ENCODE measurements at places on chromosomes 7 and 10.

DNA sequence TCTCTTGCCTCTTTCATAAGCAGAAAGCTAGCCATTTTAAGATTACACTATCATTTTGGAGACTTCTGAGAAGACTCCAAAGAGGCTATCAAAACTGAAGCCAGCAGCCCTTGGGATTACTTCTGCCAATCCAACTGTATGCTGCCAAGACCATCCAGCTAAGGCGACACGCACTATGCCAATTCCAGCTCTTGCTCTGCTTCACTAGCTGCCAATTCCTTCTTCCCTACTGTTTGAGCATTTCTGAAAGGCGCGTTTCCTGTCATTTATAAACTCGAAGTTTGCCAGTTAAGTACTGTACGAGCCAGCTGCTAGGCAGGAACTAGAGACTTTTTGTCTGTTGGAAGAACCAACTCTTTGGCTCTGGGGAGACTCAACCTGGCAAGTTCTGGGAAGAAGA is 36.5 kb downstream of the MALSU1 start:
- H3K4me1 ChIP-seq, result peaks cover 4% of the 10 kb centered on the region
- H3K36me3 ChIP-seq, result no peaks in the 10 kb centered on the region

- no peaks in the 10 kb centered on the region for H3K4me1 ChIP-seq
- H3K4me3 ChIP-seq, result no peak overlapping the region
- DNase-seq, result no peak
- H3K27ac ChIP-seq, result no peak overlapping the region
These were observed 77.9 kb downstream of the ANK3 start for GRCh38 chr10:60311821-60312220.

GRCh38 chr7:98338441-98338840 is 57.0 kb downstream of the BRI3 start:
- H3K4me3 ChIP-seq, result no peak overlapping the region
- no peaks in the 10 kb centered on the region for H3K4me1 ChIP-seq
- peaks cover 8% of the 10 kb centered on the region for H3K36me3 ChIP-seq
- no peak overlapping the region for H3K27ac ChIP-seq
- DNase-seq, result no peak

GRCh38 chr7:45143616-45144015 is 14.0 kb upstream of the RAMP3 start:
- no peaks in the 10 kb centered on the region for H3K36me3 ChIP-seq
- H3K27me3 ChIP-seq, result peaks cover 2% of the 10 kb centered on the region
- no peak overlapping the region for H3K4me3 ChIP-seq
- no peak overlapping the region for H3K27ac ChIP-seq
- H3K4me1 ChIP-seq, result no peaks in the 10 kb centered on the region

- peaks cover 1% of the 10 kb centered on the region for H3K27me3 ChIP-seq
- DNase-seq, result no peak
- no peak overlapping the region for H3K27ac ChIP-seq
- H3K36me3 ChIP-seq, result peaks cover 5% of the 10 kb centered on the region
- no peak overlapping the region for H3K4me3 ChIP-seq
These were observed 11.5 kb downstream of the NPFFR1 start for GRCh38 chr10:70271996-70272924.

GRCh38 chr10:100014071-100014762 is 4.5 kb upstream of the DNMBP start:
- H3K4me1 ChIP-seq, result no peaks in the 10 kb centered on the region
- peaks cover 4% of the 10 kb centered on the region for H3K36me3 ChIP-seq
- H3K27me3 ChIP-seq, result peaks cover 4% of the 10 kb centered on the region
- no peak overlapping the region for H3K27ac ChIP-seq
- H3K4me3 ChIP-seq, result no peak overlapping the region

DNA sequence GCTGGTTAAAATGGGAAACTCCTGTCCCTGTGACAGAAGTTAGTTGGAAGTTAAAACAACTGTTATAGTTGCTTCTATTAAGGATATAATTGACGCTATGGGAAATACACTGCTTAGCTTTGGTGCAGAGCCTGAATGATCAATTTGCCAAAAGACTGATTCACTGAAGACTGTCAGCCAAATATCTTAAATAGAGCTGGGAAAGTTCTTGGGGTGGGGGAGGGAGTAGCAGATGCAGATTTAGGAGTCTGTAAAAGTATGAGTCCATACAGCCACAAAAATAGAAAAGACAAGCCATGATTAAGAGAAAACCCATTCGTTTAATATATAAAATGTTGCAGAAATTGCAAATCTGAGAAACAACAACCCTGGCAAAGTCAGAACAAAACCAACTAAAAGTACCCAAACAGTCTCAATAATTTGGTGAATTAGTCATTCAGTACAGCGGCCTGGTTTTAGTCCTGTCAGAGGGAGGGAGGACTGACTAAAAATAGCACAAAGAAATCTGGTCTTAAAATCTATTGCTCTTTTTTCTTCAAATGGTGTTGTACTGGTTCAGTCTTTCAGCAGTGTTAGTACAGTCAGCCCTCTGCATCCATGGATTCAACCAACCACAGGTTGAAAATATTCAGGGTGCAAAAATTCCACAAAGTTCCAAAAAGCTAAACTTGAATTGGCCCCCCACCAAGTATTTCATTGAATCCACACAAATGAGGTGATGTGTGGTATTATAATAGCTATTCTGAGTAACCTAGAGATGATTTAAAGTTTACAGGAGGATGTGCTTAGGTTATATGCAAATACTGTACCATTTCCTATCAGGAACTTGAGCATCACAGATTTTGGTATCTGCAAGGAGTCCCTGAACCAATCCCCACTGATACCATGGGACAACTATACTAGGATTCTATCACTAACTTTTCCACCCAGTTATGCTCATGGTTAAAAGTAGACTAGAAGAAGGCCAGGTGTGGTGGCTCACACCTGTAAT is 30.0 kb downstream of the STK17A start:
- H3K4me1 ChIP-seq, result peaks cover 13% of the 10 kb centered on the region
- H3K36me3 ChIP-seq, result peaks cover 14% of the 10 kb centered on the region
- no peak overlapping the region for H3K4me3 ChIP-seq
- no peak overlapping the region for H3K27ac ChIP-seq

DNA sequence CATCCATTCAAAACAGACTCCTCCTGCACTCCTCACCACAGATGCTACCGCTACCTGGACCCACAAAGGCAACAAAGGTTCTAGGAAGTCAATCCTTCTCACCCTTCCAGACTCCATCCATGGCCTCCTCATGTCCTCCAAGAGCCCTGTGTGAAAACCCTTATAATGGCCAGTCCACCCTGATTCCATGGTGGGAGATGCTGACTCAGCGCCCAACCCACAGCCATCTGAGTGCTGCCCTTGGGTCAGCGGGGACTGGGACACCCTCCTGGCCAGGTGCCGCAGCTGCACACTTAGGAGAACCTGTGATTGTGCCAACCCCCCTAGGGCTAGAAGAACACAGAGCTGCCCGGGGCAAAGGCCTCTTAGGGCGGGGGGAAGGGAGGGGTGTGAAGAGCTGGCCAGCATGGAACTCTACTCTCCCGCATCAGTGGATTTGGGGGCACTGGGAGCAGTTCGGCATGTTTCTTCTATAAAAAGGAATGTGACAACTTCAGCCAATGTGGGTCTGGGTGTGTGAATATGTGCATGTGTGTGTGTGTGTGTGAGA is 25.4 kb downstream of the TMEM273 start:
- H3K36me3 ChIP-seq, result peaks cover 5% of the 10 kb centered on the region
- DNase-seq, result no peak
- peaks cover 3% of the 10 kb centered on the region for H3K27me3 ChIP-seq
- H3K27ac ChIP-seq, result peak overlapping the region; percentile 15
- H3K4me1 ChIP-seq, result peaks cover 9% of the 10 kb centered on the region

- peaks cover 4% of the 10 kb centered on the region for H3K4me1 ChIP-seq
- H3K36me3 ChIP-seq, result no peaks in the 10 kb centered on the region
- H3K4me3 ChIP-seq, result no peak overlapping the region
- H3K27ac ChIP-seq, result no peak overlapping the region
- peaks cover 2% of the 10 kb centered on the region for H3K27me3 ChIP-seq
- DNase-seq, result no peak
These were observed 339.2 kb downstream of the LRMDA start for GRCh38 chr10:75770626-75771081.

DNA sequence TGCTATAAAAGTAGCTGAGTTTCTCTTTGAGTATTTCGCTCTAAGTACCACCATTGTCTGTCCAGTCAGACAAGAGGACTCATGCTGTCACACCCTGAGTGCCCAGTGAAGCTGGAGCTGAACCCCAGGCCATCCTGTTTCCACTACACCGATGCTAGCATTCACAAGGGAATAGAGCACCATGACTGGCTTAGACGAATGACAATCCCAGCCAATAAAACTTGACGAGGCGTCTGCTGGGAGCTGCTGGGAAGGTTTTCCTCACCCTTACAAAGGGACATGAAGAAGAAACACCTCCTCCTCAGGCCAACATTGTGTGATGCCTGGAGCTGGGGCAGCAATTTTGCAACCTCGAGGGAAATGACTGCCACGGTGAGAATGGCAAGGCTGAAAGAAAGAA is 17.5 kb upstream of the SLIT1 start:
- H3K4me3 ChIP-seq, result no peak overlapping the region
- H3K27ac ChIP-seq, result no peak overlapping the region
- H3K36me3 ChIP-seq, result no peaks in the 10 kb centered on the region
- H3K27me3 ChIP-seq, result peaks cover 3% of the 10 kb centered on the region

- peaks cover 16% of the 10 kb centered on the region for H3K4me1 ChIP-seq
- no peak overlapping the region for H3K27ac ChIP-seq
- peaks cover 2% of the 10 kb centered on the region for H3K27me3 ChIP-seq
- H3K36me3 ChIP-seq, result no peaks in the 10 kb centered on the region
These were observed 98.1 kb downstream of the MYOF start for GRCh38 chr10:93384006-93384405.

GRCh38 chr10:63576501-63576900 is 55.3 kb downstream of the REEP3 start:
- peaks cover 5% of the 10 kb centered on the region for H3K36me3 ChIP-seq
- DNase-seq, result no peak

DNA sequence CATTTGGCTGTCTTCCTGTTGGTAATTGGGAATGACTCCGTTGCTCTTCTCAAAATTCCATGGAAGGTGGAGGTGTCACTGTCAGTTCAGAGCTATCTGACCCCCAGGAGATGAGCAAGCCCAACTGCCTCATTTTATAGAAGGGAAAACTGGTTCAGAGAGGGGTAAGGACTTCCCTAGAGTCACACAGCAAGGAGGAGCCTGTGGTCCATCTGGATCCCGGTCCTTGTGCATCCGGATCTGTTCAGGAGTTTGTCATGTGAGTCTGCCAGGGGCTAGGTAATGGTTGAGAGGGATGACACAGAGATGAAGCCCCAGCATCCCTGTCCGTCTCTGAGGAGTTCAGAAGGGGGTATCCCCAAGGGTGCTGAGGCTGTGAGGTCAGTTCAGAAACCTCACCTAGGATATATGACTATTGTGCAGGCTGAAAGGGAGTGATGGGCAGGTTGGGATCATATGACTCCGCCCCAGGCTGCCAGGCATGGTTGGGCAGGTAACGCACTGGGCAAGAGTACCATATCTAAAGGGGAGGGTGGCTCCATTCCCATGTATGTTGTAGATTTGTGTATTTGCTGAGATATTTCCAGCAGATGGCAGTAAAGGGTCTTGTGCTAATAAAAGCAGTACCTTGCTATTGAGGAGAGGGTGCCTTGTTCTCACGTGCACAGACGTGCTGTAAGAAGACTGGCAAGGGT is 16.0 kb upstream of the SLC29A3 start:
- peaks cover 3% of the 10 kb centered on the region for H3K4me1 ChIP-seq
- H3K27me3 ChIP-seq, result peaks cover 5% of the 10 kb centered on the region
- H3K27ac ChIP-seq, result no peak overlapping the region

DNA sequence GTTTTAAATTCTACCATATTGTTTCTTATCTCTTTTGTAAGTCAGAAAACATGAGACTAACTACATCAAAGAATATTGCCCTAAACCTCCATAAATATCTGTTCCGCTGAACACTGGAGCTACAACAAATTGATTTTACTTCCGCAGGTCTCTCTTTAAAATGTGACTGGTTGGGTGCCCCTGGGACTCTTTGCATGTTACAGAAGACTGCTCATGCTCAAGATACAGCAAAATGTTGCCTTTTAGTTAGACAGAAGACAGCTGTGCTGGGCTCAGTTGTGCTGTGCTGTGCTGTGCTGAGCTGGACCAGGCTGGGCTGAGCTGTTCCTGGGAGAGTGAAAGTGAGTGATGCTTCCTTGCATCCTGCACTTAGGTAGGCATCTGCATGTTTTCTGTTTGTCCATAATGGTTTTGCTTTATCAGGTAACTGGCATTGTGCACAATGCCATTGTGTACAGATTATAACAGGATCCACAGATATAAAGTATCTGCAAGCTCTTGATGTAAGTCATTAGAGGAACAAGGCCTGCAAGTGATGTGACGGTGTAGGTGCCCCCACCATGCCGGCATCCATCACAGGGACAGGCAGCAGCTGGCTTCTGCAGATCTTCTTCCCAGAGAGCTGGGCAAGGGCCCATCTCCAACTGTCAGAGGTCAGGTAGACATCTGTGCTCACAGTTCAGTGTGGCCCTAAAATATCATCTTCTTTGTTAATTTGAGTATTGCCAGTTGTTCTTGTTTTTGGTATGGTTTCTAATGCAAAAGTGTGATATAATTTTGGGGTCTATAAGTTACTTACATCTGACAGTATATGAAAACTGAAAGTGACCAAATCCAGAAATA is 972.5 kb upstream of the CELF2 start:
- H3K36me3 ChIP-seq, result no peaks in the 10 kb centered on the region
- peak overlapping the region; percentile 4 for H3K4me3 ChIP-seq
- peaks cover 15% of the 10 kb centered on the region for H3K4me1 ChIP-seq
- peak overlapping the region; percentile 56 for H3K27ac ChIP-seq
- H3K27me3 ChIP-seq, result peaks cover 5% of the 10 kb centered on the region
- peak; percentile 64 for DNase-seq

- H3K27ac ChIP-seq, result no peak overlapping the region
- no peaks in the 10 kb centered on the region for H3K36me3 ChIP-seq
- no peaks in the 10 kb centered on the region for H3K27me3 ChIP-seq
These were observed 55.8 kb downstream of the FIGNL1 start for GRCh38 chr7:50394315-50394714.

DNA sequence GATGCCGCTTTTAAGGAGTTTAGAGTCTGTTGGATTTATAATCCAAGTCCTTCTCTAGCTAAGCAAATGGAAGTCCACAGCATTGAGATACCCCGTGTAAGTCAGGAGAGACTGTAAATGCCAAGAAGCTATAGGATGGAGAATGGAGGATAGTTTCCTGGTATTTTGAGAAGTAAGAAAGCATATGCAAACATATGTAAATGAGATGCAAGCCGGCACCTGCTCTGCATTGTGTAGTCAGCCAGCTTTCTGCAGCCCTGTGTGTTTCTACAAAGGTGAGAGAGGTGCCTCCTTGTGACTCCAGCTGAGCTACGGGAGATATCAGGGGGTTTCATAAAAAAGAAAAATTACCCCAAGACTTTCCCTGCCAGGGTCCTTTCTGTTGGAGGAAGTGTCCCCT is 176.3 kb downstream of the RPS24 start:
- no peak overlapping the region for H3K4me3 ChIP-seq
- peaks cover 6% of the 10 kb centered on the region for H3K4me1 ChIP-seq
- peaks cover 4% of the 10 kb centered on the region for H3K27me3 ChIP-seq
- DNase-seq, result no peak
- no peaks in the 10 kb centered on the region for H3K36me3 ChIP-seq
- H3K27ac ChIP-seq, result no peak overlapping the region
